ENCODE measurements at places on chromosomes 1 and 21.

DNA sequence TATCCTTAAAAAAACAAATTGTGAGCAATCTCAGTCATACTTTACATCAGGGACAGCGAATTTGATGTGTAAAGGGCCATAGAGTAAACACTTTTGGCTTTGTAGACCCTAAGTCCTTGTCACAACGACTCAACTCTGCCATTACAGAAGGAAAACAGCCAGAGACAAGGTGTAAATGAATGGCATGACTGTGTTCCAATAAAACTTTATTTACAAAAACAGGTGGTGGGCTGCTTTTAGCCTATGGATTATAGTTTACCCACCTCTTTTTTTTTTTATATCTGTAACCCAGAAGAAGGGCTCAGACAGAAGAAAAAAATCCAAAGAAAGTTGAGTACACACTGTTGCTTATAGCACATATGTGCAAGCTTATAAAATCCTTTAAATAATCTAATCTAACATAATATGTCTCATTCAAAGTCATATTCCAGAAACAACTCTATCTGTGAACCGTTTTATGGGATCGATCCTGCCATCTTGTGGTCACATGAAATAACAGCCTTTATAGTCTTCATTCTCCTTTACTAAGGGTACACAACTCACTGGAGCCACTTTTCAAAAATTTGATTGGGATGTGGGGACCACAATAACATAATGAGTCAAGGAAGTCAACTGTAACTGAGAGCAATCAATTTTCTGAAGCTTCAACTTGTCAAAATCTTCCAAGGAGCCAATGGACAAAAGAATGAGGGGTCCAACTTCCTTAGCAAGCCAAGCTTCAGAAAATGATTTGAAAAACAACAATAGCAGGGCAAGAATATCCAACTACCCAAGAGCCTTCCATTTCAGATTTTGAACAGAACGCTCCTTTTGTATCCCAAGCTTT is 142.2 kb upstream of the KRTAP19-8 start:
- peak; percentile 66 for DNase-seq

DNA sequence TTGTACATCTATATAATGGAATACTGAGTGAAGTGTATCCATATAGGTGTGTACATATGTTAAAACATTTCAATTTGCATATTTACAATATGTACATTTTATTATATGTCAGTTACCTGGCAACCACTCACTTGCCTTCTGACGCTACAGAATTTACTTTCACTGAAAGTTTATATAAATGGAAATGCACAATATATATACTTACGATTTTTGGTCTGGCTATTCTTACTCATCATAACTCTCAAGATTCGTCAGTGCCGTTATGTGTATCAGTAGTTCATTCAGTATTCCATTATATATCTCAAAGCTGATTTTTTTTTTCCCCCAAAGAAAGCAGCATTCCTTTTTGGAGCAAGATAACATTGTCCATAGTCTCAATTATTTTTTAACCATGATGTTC is 138.2 kb downstream of the PCBP3 start:
- DNase-seq: no peak

GRCh38 chr1:241406421-241406820 is 49.4 kb upstream of the RGS7 start:
- DNase-seq: no peak

DNA sequence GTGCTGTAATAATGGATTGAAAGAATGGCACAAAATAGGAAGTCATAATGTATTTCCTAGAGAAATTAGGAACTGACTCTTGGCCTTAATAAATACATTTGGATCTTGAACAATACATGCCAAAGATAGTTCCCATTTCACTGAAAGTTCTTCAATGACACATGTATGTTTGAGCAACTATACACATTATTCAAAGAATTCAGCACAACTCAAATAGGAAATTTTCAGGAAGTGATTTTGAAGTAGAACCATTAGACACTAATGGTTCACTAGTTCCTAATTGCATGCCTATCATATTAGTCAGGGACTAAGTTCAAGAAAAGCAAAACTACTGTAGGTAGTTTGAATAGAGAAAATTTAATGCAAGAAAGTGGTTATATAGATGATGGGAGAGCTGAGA is 404.7 kb downstream of the LMO4 start:
- no peak for DNase-seq

DNA sequence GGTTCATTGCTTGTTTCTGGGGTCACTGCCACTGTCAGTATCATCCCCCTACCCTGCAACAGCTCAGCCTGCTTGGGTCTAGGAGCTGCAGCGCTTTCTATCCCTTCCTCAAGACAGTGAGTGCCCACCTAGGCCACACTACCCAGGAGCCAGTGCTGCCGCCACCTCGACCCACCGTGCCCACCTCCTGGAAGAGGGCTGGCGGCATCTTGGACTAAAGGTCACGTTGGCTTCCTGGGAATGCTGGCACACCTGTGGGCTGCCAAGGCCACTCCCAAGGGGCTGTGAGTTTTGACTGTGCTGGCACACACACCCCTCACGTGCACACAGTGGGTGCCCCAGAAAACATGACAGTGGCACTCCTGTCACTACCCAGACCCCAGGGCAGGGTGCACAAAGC is 22.1 kb downstream of the CRYAA start:
- DNase-seq: no peak

DNA sequence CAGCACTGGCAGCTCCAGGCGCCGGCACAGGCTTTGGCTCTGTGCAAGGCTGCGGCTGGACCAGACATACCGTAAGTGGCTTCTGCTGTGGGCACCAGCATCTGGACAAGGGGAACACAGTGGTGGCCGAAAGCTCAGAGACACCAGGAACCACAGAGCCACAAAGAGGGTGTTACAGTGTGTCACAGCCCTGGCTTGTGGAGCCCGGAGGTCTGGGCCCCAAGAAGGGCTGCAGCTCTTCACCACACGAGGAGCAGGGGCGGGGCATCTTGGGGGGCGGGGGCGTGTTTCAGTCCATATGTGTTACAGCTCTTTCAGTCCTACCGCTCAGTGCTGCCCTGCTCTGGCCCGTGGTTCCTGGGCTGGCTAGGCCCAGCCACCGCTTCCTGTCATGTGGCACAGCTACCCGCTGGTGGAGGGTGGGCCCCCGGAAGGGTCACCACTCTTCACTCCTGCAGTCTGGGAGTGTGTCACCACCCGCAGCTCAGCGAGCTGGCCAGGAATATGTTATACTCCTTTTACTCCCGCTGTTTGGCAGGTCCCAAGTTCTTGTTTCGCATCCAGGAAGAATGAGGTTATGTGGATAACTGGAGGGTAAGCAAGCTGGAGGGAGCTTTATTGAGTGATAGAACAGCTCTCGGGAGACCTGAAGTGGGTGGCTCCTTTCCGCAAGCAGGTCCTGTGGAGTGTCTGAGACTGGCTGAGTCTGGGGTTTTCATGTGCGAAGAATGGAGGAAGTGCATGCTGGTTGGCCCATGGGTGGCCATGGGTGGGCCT is 3.3 kb upstream of the LSM10 start:
- DNase-seq: peak; percentile 56

DNA sequence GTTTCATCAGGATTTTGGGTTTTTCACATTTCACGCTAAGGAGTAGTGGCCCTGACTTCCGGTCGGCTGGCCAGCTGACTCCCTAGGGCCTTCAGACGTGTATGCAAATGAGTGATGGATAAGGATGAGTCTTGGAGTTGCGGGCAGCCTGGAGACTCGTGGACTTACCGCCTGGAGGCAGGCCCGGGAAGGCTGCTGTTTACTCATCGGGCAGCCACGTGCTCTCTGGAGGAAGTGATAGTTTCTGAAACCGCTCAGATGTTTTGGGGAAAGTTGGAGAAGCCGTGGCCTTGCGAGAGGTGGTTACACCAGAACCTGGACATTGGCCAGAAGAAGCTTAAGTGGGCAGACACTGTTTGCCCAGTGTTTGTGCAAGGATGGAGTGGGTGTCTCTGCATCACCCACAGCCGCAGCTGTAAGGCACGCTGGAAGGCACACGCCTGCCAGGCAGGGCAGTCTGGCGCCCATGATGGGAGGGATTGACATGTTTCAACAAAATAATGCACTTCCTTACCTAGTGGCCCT is 23.1 kb upstream of the TNFRSF1B start:
- peak; percentile 44 for DNase-seq

- DNase-seq: peak; percentile 55
These were observed 3.5 kb downstream of the PPP1R15B start for GRCh38 chr1:204408074-204408507.

DNA sequence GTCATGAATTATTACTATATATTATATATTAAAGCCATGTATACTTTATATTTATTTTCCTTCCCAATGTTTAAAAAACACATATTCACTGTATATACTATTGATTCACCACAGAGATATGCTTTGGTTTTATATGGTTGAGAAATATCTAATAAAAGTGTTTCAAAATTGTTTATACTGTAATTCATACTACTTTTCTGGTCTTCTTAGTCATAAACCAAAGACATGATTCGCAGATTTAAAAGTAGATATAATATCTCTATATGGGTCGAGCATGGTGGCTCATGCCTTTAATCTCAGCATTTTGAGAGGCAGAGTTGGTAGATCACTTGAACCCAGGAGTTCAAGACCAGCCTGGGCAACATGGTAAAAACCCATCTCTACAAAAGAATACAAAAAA is 738.4 kb downstream of the USP25 start:
- no peak for DNase-seq

- no peak for DNase-seq
These were observed 314.0 kb downstream of the PTPRU start for GRCh38 chr1:29550119-29550841.

DNA sequence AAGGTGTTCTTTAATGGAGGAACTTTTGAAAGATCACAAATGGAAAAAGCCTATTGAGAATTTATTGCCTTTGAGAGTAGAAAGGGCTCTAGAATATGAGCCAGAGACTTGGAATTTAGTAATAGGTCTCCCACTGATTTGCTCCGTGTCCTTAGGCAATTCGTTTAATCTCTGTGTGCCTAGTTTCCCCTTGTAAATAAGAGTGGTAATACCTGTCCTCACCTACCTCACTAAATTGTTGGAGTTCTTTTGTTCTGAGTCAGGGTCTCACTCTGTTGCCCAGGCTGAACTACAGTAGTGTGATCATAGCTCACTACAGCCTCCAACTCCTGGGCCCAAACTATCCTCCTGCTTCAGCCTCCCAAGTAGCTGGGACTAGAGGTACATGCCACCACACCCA is 15.0 kb upstream of the TEKT2 start:
- no peak for DNase-seq

GRCh38 chr1:29889776-29890175 is 653.5 kb downstream of the PTPRU start:
- no peak for DNase-seq

DNA sequence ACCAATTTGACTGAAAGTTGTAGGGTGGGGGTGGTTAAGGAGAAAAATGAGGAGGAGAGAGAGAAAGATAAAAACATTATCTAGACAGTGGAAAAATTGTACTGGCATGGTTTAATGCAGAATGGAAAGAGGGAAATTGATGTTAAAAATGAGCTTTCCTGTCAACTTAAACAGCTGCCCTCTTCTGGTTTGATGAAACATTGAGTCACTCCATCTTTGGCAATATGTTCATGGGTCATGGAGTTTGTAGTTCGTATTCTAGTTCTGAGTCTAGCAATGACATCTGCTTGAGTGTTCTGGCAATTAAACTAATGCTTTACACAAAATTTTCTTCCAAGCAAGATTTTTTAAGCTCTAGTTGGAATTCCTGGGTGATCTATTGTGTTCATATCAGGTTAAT is 9.6 kb downstream of the ZNF648 start:
- no peak for DNase-seq

- no peak for DNase-seq
These were observed 149.3 kb downstream of the HUNK start for GRCh38 chr21:32022146-32022545.

GRCh38 chr1:184743062-184743756 is 11.4 kb downstream of the EDEM3 start:
- DNase-seq: peak; percentile 80

DNA sequence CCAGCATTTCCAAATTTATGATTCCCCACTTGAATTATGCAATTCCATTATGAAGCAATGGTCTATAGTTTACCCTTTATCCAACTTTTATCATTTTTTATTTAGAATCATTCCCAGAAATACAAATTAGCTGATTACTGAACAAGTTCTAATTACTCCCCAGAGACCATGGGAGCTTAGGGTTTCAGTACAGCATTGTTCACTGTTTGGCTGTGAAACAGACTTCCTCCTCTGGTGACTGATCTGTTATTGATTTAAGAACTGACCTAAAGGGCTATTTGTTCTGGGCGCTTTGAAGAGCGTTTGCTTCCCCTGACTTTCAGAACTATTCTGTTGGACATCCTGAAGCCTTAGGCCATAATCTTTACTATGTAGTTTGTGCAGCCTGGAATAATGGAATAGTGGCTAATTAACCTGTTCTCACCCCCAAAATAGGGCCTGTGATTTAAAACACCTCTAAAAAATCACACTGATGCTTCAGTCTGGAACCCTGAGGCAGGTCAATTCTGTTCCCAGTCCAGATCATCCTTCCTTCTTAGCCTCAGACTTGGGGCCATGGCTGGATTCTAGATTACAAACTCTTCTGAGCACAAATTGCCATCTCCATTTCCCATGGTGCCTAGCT is 58.7 kb downstream of the ALG14 start:
- DNase-seq: no peak

DNA sequence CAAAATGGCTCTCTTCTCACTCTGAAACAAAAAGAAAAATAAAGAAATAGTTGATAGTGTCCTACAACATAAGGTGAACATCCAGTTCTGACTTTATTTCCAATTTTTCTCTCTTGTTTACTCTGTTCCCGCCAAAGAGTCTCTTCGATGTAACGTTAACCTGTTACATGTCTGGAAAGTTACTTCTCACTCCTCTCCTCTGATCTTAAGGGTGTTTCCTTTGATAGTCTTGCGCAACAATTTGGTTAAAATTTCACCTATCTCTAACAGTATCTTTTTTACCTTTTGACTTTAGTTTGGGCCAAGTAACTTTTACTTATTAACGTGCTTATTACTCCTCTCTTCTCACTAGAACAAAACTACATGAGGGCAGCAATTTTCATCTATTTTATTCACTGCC is 1450.2 kb downstream of the BRINP3 start:
- DNase-seq: no peak

DNA sequence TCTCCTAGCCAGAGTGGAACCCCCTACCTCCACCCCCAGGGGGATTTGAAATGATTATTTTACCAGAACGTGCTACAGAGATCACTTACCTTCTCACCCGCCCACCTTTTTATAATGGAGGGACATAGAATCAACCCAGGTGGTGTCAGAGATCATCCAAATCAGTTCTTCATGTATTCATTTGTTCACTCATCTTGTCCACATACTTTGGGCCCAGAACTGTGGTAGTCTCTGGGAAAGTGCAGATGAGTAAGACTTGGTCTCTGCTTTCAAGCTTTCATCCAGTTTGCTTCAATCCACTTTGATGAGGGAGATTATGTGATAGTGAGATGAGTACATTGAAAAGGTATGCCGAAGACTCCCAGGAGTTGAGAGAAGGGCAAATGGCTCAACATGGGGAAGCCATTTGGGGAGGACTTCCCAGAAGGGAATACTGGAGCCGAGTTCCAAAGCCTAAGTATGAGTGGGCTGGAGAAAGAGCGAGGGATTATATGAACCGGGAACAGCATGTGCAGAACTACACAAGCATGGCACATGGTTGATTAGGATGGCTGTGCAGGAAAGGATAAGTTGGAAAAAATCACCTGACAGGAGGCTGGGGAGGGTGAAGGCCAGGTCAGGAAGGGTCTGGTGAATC is 1.9 kb downstream of the FGGY start:
- no peak for DNase-seq

GRCh38 chr1:173056365-173056764 is 5.6 kb upstream of the TNFSF18 start:
- DNase-seq: no peak

GRCh38 chr1:60936591-60937342 is 145.6 kb upstream of the NFIA start:
- DNase-seq: no peak

Measured in CD4-positive, alpha-beta T cell treated with Interleukin-17A for 1 hour (primary cell).